Renal pelvis (tissue), 12 donors: ENCODE measurements at places on chromosomes 2 and 18. TPM values are rescaled to one million over a fixed set of nuclear protein-coding genes. Genes with fewer than 3 reads are reported as not detected.

The SLC4A3 gene
- polyA plus RNA-seq = 9.5 TPM

The BOLL gene
- not detected for polyA plus RNA-seq

The PEX13 gene
- polyA plus RNA-seq = 30.8 TPM

The CDK5R2 gene
- polyA plus RNA-seq = not detected

The EGR4 gene
- polyA plus RNA-seq = not detected

The ERBB4 gene
- 57.4 TPM for polyA plus RNA-seq
